ENCODE measurements at places on chromosomes 1 and 21. TPM values are rescaled to one million over a fixed set of nuclear protein-coding genes. Genes with fewer than 3 reads are reported as not detected.

GRCh38 chr21:25031750-25032149, 575.5 kb downstream of the MRPL39 start:
- DNase-seq, result no peak

The SLC6A17 gene
- polyA plus RNA-seq, result 18.9 TPM

- no peak for DNase-seq
Measured at GRCh38 chr1:112889052-112889768, 66.8 kb downstream of the SLC16A1 start.

The HES3 gene
- polyA plus RNA-seq, result 3.2 TPM

DNA sequence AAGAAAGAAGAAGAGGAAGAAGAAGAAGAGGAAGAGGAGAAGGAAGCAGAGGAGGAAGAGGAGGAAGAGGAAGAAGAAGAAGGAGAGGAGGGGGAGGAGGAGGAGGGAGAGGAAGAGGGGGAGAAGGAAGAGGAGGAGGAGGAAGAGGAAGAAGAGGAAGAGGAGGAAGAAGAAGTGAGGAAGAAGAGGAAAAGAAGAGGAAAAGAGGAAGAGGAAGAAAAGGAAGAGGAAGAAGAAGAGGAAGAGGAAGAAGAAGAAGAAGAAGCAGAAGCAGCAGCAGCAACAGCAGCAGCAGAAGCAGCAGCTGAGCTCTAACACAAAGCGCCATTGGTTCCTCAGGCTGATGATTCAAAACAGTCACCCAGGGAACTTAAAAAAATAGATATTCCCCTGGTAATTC, 34.0 kb downstream of the DNAI4 start:
- no peak for DNase-seq

The SH2D1B gene
- polyA plus RNA-seq, result not detected

DNA sequence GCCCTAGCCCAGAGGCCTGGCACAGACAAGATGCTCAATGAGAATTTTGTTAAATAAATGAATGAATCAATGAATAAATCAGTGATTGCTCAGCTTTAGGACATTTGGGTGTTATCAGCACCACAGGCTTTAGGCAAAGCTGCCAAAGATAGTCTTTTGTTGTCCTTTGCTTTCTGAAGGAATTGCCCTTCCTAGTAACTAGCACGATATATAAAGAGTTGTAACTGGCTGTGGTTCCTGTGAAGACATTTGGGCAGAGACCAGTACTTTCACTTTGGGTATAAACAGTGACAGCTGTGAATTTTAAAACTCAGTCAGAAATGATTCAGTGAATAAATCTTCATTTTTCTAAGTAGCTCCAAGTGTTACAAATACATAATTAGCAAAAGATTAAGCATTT, 13.3 kb downstream of the RNU5D-1 start:
- no peak for DNase-seq

Measured in spinal cord (tissue), 10 donors.